ENCODE measurements at places on chromosomes 4 and X.

- DNase-seq, result peak; percentile 68
Observed at GRCh38 chr4:169940460-169940859, 85.7 kb downstream of the MFAP3L start.

DNA sequence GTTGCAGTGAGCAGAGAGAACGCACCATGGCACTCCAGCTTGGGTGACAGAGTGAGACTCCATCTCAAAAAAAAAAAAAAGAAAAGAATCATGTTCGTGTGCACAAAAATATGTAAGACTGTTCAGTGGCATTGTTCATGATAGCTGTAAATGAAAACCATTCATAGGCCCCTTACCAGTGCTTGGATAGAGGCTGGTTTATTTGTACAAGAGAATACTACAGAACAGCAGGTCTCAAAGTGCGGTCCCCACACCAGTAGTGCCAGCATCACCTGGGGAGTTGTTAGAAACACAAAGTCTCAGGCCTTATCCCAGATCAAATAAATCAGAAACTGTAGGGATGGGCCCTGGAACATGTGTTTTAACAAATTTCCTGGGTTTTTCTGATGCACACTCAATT, 12.7 kb upstream of the MRFAP1 start:
- DNase-seq, result no peak

DNA sequence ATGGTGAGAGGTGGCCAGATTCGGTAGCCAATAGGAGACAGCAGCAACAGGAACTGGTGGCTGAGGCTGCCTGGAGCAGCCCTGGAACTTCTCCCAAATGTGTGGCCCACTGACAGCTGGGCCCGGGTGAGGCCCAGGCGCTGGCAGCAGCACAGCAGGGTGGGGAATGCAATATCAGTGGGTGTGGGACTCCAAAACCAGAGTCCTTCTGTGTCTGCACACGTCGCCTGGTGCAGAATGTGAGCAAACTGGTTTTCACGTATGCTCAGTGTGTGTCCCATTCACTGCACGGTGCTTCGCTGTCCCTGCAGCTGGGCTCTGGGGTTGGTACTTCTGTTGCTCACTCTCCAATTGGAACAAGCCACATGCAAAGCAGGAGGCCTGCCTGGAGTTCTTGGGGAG, 14.4 kb upstream of the CENPU start:
- peak; percentile 77 for DNase-seq

DNA sequence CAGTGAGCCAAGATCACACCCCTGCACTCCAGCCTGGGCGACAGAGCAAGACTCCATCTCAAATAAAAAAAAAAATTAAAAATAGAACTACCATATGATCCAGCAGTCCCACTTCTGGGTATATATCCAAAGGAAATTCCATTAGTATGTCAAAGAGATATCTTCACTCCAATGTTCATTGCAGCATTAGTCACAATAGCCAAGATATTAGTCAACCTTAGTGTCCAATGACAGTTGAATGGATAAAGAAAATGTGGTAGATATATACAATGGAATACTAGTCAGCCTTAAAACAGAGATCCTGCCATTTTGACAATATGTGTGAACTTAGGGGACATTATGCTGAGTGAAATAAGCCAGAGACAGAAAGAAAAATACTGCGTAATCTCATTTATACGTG, 49.4 kb downstream of the C4orf46 start:
- no peak for DNase-seq

DNA sequence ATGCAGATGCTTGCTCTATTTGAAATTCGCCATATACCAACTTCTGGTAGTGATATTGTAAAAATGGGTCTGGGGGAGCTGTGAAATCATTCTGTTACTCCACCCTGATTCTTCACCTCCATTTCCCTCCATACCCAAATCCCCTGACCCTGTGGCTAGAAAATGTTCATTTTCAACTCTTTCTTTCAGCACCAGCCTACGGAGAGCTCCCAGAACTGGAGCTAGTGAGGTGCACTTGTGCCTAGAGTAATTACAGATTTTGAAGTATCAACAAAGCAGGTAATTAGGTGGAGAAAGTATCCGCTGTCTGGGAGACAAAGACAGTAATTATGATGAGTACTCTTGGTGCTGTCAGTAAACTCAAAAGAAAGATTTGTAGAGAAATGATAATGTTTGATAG, 8.1 kb downstream of the ARHGAP36 start:
- no peak for DNase-seq

- DNase-seq, result peak; percentile 88
Observed at GRCh38 chrX:131763674-131764073, 219.8 kb downstream of the OR13H1 start.

DNA sequence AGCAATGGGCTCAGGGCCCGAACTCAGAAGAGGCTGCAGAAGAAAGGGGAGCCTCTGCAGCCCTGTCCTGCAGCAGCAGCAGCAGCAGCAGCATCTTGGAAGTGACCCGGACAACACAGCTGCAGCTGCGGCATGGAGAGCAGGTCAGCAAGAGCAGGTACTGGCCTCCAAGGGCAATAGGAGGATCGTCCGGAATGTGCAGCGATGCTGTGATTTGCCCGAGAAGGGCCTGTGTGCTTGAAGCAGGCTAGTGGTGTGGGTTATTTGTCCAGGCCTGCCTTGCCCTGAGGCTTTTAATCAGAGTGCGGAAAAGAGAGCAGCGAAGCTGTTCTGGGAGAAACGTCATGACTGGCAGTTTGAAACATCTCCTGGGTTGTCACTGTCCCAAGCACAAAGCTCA, 126.0 kb downstream of the F11 start:
- peak; percentile 46 for DNase-seq

Data from ELF-1 (cell line).